ENCODE measurements at places on chromosomes 2 and 18.

GRCh38 chr18:49904871-49905555 lies 91.7 kb upstream of the ACAA2 start:
- DNase-seq = no peak

DNA sequence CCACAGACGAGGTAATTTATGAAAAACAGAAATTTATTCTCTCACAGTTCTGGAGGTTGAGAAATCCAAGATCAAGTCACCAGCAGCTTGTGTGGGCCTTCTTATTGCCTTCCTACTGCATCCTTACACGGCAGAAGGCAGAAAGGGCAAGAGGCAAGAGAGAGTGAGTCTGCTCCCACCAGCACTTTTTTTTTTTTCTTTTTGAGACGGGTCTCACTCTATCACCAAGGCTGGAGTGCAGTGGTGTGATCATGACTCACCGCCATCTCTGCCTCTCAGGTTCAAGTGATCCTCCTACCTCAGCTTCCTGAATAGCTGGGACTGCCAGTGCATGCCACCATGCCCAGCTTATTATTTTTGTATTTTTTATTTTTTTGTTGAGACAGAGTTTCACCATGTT lies 78.5 kb upstream of the HK2 start:
- no peak for DNase-seq

- no peak for DNase-seq
Observed at GRCh38 chr2:143717053-143717452, 587.8 kb downstream of the ARHGAP15 start.

- no peak for DNase-seq
Observed at GRCh38 chr2:233079473-233079877, 19.3 kb downstream of the INPP5D start.

- DNase-seq = no peak
Observed at GRCh38 chr2:236287656-236288055, 23.4 kb upstream of the ASB18 start.

GRCh38 chr18:58847383-58848071 lies 17.1 kb upstream of the ZNF532 start:
- no peak for DNase-seq

GRCh38 chr2:75311521-75311920 lies 112.2 kb upstream of the TACR1 start:
- no peak for DNase-seq

GRCh38 chr2:222304737-222305515 lies 6.1 kb upstream of the PAX3 start:
- DNase-seq = no peak

GRCh38 chr2:223930103-223930976 lies 14.8 kb downstream of the WDFY1 start:
- DNase-seq = no peak

GRCh38 chr2:118250001-118250400 lies 161.7 kb downstream of the INSIG2 start:
- no peak for DNase-seq

GRCh38 chr18:78789850-78790249 lies 189.8 kb upstream of the SALL3 start:
- DNase-seq = no peak

DNA sequence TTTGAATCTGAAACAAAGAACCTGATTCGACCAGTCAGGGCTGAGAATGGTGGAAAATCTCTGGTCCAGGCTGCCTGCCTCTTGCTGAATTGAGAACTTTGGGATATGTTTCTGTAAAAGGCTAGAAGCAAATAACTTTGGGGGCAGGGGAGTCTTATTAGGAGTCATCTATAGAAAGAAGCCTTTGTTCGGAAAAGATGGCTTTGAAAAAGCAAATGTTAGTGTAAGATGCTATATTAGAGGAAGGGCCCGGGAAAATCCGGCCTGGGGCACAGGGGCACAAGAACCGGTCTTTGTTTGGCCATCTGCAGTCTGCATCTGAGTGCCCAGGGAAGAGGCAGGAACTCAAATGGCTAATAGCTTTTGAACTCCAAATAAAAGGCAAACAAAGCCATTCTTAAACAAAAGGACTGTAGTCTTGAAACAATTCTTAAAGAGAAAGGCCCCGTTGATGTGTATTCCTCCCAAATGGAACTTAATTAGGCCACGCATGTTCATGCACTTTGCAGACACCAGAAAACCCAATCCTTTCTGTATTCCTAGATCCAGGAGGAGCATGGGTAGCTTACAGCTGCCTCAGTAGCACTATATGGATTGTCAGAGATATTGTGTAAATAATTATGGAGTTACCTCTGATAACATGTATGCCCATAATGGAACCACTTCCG lies 180.0 kb upstream of the ARL4C start:
- DNase-seq = no peak

DNA sequence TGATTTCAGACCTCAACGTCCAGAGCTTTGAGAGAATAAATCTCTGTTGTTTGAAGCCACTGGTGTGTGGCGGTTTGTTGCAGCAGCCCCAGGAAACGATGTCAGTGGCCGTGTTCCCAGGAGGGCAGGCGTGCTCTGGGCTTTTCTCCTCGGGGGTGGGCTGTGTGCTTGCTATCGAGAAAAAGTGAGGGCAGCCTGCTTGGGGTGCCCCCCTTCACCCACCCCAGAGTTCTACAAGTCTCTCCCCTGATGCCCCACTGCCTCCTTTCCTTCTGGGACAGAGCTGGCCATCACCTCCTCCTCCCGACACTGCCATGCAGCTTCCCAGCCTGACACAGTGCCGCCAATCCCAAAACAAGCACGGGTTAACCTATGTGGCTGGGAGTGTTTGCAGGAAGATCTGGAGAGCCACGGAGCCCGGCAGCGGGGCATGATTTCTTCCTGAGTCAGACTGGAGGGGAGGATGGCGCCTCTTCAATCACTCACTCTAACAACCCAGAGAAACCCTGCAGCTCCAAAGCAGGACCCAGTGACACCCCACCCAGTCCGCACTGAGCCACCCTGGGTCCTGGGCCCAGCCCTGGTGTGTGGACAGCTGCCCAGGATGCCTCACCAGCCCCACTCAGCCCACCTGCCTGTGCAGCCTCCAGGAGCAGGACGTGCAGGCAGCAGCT lies 213.7 kb upstream of the RAB6C start:
- DNase-seq = no peak

DNA sequence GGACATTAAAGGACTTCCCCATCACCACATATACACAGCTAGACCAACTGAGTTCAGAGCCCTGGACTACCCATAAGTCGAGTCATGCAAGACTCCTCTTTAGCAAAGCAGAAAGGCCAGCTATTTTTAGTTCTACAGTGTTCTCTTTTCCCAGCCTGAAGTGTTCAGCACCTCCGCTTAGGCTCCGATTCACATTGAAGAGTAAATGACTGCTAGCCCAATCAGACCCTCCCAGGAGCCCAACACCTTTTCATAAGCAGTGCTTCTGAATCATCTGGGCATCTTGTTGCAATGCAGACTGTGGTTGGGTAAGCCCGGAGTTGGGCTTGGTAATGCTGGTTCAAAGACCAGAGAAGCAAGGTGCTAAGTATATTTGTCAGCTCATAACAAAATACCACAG lies 138.6 kb upstream of the MSH6 start:
- no peak for DNase-seq

- DNase-seq = no peak
Observed at GRCh38 chr2:149038442-149039212, at the start of gene LYPD6B. LYPD6B (plus strand) TSS chr2:149038699; CDS start chr2:149130949, 92,250 bp downstream.

DNA sequence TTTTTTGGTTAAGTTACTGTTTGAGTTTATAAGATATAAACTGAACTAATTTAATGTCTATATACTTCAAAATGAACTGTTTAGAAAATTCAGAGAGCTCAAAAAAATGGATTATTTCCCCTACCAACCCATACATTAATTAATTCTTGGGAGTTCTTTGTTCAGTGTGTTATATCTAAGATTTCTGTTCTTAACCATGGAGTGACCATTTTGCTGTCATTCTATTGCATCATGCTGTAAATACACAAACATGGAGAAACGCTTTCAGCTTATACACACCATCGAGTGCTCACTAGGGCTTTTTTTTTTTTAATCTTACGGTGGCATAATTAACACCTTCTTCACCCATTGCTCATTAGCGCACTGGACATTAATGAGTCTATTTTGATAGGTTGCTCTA lies 33.4 kb upstream of the TBR1 start:
- DNase-seq = no peak

- DNase-seq = no peak
Observed at GRCh38 chr2:203905656-203906055, 30.9 kb upstream of the ICOS start.

GRCh38 chr2:168378960-168379669 lies 77.0 kb upstream of the CERS6 start:
- peak; percentile 21 for DNase-seq

GRCh38 chr2:9535177-9535576 lies 20.5 kb downstream of the ADAM17 start:
- no peak for DNase-seq

DNA sequence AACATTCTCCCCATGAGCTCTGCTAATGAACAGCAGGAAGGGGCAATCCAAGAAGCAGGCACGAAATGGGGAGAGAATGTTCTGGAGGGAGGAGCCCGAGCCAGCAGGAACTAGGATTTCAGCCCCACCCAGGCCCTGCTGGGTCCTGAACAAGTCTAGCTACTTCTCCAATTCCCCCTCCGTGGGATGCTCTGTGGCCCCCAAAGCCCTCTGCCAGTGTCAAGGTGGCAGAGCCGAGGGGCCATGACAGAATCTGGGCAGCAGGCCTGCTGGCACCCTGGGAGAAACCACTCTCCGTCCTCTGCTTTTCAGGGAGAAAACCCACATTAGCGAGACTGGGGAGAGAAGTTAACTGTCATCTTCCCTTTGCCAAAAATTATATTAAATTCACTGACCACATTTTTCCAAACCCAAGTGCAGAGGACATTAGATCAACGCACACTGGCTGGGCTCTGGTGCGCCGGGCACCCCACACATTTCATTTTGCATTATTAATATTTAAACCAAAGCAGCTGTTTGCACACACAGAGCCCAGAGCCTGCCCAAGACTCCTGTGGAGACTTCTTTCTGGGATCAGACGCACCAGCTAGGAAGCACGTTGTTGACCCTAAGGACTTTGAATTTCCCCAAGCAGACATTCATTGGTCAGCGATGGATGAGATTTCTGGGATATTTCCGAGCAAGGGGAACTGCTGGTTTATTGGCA lies 80.2 kb upstream of the PKDCC start:
- no peak for DNase-seq

- DNase-seq = no peak
Observed at GRCh38 chr2:190185380-190185779, 122.9 kb upstream of the MSTN start.

GRCh38 chr2:153939124-153939796 lies 67.5 kb downstream of the GALNT13 start:
- no peak for DNase-seq

- no peak for DNase-seq
Observed at GRCh38 chr2:149112713-149113112, 74.2 kb downstream of the LYPD6B start.

- no peak for DNase-seq
Observed at GRCh38 chr2:128310094-128310716, 8.5 kb downstream of the HS6ST1 start.

DNA sequence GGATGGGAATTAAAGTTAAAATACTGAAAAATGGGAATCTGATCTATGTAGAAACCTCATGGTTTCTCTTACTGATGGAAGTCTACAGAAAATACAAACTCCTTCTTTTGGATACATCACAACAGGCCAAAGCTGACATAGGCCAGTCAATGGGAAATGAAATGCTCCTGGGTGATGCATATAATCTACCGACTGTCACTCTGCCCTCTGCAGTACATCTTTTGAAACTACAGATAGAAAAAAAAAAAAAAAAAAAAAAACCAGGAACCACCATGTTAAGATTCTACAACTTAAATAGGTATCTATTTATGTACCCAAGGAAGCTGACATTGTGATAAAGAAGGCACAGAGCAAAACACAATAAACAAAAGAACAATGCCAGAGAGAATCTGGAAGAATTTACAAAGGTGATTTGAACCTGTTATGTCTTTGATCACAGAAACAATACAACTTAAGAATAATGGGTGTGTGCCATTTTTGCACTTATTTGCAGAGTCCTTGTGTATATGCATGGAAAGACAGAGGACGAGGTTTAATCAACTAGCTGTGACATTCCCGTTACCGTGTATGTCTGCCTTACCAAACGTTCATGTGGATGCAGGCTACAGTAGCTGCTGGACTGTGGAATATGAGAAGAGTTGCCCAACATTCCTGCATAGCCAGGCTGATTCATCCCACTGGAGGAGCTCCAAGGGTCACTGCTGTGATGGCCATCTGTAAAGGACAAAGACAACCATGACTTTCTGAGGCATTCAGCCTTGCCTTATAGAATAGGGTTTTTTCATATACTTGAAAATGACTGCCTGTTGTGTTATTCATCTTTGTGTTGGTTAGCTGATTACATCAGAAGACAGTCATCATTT lies 312.7 kb downstream of the TCF4 start:
- no peak for DNase-seq

GRCh38 chr2:23683001-23683400 lies 243.9 kb downstream of the ATAD2B start:
- no peak for DNase-seq

GRCh38 chr2:110866466-110866865 lies 134.1 kb downstream of the ACOXL start:
- DNase-seq = no peak

DNA sequence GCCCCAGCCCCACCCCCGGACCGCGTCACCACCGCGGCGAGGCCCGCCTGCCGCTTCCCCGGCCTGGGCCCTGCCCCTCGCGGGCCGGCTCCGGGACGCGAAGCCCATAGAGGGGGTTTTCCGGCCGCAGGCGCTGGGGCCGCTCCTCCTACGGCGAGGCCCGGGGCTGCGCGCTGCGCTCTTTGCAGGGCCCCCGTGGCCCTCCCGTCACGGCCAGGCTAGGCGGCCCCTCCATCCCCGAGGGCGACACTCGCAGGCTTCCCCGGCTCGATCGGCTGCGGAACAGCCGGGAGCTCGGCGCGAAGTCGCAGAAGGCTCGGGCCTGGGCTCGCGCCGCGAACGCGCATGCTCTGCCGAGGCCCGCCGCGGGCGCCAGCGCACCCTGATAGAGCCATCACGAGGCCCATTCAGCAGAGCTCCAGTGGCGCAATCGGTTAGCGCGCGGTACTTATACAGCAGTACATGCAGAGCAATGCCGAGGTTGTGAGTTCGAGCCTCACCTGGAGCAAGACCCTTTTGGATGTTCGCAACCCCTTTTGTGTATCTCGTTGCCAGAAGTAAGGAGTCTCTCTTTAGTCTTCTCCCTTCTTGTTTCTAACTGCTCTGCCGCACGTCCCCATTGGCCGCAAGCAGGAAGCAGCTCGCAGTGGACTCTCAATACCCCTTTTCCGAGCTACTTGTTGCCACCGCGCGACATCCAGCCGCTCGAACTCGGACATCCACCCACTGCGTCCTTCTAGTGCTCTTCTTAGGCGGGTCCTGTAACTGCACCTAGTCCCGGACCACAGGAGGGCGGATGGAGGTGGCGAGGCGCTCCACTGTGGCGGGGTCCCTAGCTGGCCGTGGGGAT lies 18.0 kb upstream of the HAAO start:
- DNase-seq = peak; percentile 90

- DNase-seq = no peak
Observed at GRCh38 chr2:216724190-216724589, 28.8 kb upstream of the IGFBP5 start.

Data from stimulated activated CD8-positive, alpha-beta memory T cell treated with anti-CD3 and anti-CD28 coated beads, Interleukin-4, amount 100 ng/mL, for 1 hour (primary cell).